Immature natural killer cell (primary cell): ENCODE measurements at places on chromosomes 1 and 21.

DNA sequence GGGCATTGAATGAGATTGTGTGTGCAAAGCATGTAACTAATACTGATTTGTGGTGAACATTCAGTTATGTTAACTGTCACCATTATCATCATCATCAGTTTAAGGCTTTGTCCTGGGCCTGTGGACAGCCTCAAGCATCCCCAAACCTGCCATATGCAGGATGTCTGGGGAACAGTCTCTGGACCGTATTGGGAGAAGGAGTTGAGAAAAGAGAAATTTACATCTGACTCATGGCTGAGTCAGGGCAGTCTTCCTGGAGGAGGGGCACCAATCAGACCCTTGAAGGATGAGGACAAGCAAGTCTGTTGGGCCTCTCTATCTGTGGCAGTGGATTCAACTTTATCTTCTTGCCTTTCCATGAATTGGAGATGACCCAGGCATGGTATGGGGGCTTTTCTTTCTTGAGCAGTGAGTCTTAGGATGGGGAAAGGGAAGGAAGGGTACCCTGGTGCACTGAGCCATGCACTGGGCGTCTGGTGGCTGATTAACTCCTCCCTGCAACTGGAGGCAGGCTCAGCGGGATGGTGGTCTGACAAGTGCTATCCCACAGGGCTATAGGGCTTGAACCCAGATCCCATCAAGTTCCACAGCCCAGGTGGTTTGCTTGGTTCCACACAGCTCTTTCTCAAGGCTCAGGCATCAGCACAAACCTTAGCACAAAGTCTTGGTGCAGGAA is 2.9 kb downstream of the PADI3 start:
- DNase-seq, result no peak

- DNase-seq, result no peak
These were observed 3.7 kb upstream of the SDE2 start for GRCh38 chr1:226002667-226003501.

DNA sequence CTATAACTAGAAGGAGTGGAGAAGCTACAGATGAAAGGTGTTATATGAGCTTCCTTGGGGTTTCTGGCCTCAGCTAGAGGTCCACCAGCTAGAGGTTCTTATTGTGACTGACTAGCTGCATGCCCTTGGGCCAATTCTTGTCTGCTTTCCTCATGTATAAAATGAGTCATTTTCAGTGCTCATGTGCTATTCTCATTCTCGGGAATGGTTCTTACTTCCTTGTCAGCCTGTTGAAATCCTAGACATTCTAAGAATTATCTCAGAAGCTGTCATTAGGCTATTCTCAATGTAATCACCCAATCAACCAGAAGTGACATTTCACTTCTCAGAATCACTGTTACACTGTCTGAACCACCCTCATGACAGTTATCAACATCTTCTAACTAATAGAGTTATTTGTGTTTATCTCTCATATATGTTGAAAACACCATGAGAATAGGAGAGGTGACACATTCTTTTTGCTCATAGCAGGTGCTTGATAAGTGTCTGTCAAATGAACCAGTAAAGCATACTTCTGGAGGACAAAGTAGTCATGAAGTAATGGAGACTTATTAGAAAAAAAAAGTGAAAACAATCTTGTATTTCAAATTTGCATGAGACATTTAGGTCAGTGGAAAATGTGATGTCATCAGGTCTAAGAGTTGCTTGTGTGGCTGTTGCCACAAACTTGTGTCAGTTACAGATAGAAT is 122.8 kb upstream of the IVNS1ABP start:
- peak; percentile 59 for DNase-seq

GRCh38 chr1:212752934-212753497 is 38.6 kb downstream of the NSL1 start:
- DNase-seq, result no peak

- no peak for DNase-seq
These were observed 432.3 kb downstream of the PTPRU start for GRCh38 chr1:29668551-29669157.

DNA sequence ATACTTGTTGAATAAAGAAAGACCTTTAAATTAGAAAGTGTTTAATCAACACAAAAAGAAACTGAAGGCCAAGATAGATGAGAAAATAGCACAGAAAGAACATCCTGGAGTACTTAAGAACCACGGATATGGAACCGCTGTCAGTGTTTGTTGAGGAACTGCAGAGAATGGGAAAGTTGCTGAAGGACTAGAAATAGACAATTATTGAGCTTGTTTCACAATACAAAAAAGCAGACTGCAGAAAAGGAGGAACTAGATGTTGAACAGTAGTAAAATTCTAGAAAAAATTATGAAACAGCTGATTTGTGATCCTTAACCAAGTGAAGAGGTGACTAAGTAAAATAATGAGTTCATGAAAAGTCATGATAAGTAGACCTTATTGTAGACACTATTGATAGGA is 29.7 kb downstream of the MYSM1 start:
- no peak for DNase-seq

- no peak for DNase-seq
These were observed 29.1 kb downstream of the LAMB3 start for GRCh38 chr1:209622841-209623829.

DNA sequence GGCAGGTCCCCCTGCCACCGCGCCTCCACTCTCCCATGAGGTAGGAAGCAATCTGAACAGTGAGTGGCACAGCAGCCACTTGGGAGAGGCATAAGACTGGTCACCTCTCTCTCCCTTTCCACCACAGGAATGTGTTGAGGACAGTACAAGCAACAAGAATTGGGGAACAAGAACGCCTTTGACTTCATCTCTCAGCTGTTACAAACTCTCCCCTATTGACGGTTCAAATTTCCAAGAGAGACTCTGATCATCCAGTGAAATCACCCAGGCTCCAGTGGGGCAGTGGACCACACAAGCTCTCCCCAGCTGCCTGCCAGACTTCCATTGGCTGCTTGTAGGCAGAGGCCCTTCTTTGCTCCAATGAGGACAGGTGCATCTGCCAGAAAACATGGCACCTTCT is 249.9 kb upstream of the JUN start:
- no peak for DNase-seq

DNA sequence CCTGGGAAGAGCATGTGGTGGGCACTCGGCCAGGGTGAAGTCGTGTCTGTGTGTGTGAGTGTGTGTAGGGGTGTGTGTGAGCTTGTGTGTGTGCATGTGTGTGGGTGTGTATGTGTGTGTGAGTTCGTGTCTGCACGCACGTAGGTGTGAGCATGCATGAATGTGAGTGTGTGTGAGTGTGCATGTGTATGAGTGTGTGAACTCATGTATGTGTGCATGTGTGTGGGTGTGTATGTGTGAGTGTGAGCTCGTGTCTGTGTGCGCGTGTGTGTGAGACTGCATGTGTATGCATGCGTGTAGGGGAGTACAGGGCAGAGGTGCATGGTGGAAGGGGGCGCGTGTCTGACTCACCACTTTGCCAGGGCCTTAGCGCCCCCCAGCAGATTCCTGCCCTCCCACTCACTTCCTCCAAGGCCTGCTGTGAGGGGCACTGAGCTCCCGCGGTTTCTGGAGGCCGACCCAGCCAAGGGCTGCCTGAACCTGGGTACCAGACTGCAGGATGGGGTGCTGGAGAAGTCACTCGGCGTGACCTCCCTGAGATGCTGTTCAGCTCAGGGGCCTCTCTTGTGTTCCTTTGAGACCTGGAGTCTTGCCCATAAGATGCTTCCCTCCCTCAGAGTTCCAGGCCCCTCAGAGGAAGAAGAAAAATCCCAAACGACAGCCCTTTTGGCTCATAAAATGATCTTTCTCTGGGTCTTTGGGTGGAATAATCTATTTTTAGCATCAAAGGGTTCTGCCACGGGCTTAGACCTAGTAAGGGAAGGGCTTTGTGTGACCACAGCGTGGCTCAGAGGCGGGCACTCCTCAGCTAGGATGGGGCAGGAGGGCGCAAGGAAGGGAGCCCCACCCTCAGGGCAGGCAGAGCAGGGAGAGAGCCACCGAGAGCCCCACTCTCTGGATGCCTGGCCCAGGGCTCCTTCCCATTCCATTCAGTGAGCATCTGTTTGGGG is 41.1 kb upstream of the RUNX3 start:
- no peak for DNase-seq

GRCh38 chr1:147892216-147892615 is 10.4 kb upstream of the GJA8 start:
- no peak for DNase-seq

GRCh38 chr1:246583056-246583440 is 16.8 kb downstream of the CNST start:
- no peak for DNase-seq

- DNase-seq, result no peak
These were observed 120.7 kb upstream of the MARK1 start for GRCh38 chr1:220407191-220407590.

- no peak for DNase-seq
These were observed 34.2 kb downstream of the IGFN1 start for GRCh38 chr1:201224666-201225370.

DNA sequence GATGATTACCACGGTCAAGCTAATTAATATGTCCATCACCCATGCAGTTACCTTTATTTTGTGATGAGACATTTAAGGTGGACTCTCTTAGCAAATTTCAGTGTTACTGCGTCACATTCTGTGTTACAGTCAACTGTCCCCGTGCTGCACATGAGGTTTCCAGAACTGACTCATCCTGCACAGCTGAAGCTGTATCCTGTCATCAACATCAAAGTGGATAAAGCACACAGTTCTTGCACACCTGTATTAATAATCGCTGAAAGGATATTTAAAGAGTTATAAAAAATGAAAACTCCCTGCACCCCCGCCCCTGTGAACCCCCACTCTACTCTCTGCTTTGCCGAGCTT is 3.4 kb upstream of the KRTAP10-5 start:
- DNase-seq, result no peak

- no peak for DNase-seq
These were observed 45.1 kb downstream of the GRIK3 start for GRCh38 chr1:36989241-36989640.

- DNase-seq, result no peak
These were observed 31.9 kb downstream of the NSL1 start for GRCh38 chr1:212759683-212760082.

GRCh38 chr1:165551469-165551868 is 7.7 kb downstream of the LRRC52 start:
- no peak for DNase-seq

DNA sequence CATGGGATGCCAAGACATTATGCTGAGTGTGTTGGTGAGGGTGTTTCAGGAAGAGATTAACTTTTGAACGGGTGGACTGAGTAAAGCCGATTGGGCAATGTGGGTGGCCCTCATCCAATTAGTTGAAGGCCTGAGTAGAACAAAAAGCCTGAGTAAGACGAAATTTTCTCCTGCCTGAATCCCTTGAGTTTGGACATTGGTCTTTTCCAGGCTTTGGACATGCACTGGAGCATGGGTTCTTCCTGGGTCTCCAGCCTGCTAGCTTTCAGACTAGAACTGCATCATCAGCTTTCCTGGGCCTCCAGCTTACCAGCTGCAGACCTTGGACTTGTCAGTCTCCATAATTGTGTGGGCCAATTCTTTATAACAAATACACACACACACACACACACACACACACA is 63.6 kb downstream of the NIBAN1 start:
- no peak for DNase-seq

DNA sequence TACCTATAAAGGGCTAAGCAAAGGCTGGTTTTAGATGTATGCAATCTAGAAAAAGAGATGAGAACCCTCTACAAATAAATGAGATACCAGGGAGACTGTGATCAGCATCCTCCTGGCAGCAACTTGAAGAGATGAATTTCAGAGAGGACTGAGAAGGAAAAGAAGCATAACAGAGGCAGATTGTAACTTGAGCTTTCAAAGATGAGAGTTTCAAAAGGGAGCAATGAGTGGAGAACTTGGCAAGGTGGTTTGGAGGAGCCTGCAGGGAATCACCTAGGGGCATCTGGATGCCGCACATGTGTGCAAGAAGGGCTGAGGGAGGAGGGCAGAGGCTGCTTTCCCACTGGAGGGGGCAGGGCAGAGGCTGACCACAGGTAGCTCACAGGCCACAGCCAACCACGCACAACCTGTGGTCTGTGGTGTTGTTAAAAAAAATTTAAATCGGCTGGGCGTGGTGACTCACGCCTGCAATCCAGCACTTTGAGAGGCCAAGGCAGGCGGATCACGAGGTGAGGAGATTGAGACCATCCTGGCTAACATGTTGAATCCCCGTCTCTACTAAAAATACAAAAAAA is 50.2 kb downstream of the PCNX2 start:
- DNase-seq, result no peak

DNA sequence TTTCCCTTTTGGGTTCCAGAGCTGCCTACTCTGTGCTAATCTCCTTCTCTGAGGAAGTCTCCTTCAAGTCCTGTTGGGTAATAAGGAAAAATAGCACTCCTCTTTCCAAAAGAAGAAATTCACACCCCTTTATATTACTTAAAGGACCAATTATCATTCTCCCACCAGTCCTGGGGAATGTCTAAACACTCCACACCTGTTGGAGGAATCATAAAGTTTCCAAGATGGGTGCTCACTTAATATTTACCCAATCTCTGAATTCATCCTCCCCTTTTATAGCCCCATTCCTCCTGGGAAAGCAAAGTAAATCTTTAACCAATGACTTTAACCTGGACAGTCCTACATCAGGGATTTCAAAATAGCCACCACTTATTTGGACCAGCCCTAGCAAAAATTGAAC is 873.1 kb downstream of the KCNT2 start:
- DNase-seq, result no peak

DNA sequence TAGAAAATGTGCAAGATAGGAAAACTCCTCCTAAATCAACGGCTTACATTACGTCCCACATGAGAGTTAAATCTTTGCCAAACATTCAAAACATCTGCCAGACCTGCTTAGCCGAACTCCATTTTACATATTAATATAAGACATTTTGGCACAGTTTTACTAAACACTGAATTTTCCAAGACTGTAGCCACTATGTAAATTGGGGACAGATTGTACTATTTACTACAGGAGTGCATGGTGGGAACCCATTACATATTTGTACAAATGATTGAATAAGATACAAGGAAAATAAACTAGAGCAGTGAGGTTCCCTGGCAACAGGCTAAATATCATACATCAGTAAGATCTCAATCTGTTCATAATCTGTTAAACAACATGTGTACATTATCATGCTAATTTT is 1234.4 kb downstream of the KCNT2 start:
- no peak for DNase-seq

DNA sequence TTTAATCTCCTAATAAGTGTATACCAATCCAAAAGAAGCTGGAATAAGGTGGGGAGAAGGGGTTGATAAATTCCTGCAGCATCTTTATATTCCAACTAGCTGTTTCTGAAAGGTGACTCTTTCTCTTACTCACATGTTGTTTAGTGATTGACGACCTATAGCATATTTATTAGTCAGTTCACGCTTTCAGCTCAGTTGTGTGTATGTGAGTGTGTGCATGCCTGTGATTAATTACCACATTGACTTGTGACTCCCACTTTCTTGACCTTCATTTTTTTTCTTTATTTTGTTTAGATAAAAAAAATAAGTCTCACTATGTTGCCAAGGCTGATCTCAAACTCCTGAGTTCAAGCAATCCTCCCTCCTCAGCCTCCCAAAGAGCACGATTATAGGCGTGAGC is 44.4 kb downstream of the ATP2B4 start:
- no peak for DNase-seq
